ENCODE measurements at places on chromosomes 3 and 15. TPM values are rescaled to one million over a fixed set of nuclear protein-coding genes. Genes with fewer than 3 reads are reported as not detected.

The CD200R1L gene
- not detected for total RNA-seq

The CD47 gene
- 177 TPM for total RNA-seq

The ATP8B4 gene
- 1.9 TPM for total RNA-seq

DNA sequence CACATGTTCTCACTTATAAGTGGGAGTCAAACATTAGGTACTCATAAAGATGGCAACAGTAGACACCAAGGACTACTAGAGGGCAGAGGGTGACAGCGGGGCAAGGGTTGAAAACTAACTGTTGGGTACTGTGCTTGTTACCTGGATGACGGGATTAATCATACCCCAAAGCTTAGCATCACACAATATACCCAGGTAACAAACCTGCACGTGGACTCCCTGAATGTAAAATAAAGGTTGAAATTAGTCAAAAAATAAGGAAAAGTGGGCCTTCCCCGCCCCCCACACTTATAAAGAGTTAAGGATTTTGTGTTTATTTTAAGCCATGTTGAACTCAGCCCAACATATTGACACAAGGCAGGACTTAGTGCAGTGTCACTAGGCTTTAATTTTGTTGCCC lies 96.1 kb downstream of the APBA2 start:
- ATAC-seq: no peak

- ATAC-seq: peak; percentile 11
Observed at GRCh38 chr15:70023769-70024491, 73.8 kb downstream of the TLE3 start.

All from motor neuron (in vitro differentiated cells).